ENCODE measurements at places on chromosomes 13 and 19. TPM values are rescaled to one million over a fixed set of nuclear protein-coding genes. Genes with fewer than 3 reads are reported as not detected.

GRCh38 chr13:74280093-74280794 lies 146.0 kb upstream of the KLF12 start:
- no peak for DNase-seq

Gene ACER1
- not detected for total RNA-seq

Gene ATP8B3
- 6.3 TPM for total RNA-seq

GRCh38 chr13:48488995-48489394 lies 43.9 kb downstream of the RCBTB2 start:
- DNase-seq, result no peak
